Hippocampal formation (tissue), 2 donors: ENCODE measurements at places on chromosomes 2 and 18.

DNA sequence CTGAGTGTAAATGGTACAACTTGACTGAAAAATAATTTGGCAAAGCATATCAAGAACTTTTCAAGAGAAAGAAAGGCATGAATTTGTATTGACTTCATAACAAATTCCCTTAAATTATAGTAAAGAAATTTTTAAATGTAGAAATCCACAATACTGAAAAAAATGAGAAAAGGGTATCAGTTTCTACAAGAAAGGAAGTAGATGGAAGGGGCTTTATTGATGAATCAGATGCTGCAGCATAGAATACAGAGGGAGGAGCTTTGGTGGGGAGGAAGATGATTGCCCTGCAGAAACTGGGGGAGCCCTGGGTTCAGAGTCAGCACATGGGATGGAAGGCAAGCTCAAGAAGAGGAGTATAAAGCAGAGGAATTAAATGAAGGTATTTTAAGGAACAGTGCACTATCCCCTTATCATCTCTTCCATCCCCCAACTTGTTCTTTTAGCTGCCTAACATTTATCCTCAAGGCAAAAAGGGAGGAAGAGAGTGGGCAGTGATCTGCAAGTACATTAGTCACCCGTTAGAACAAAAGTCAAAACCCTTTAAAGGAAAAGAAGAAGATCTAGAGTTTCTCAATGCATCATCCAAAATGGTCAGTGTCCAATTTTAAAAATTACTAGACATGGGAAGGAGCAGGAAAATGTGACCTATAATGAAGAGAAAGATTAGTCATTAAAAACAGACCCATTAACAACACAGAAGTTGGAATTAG lies 77.7 kb downstream of the KCTD18 start:
- no peak for DNase-seq

GRCh38 chr18:24914171-24914525 lies 437.8 kb downstream of the ZNF521 start:
- no peak for DNase-seq

- no peak for DNase-seq
Observed at GRCh38 chr2:7931808-7932207, 750.0 kb upstream of the ID2 start.

DNA sequence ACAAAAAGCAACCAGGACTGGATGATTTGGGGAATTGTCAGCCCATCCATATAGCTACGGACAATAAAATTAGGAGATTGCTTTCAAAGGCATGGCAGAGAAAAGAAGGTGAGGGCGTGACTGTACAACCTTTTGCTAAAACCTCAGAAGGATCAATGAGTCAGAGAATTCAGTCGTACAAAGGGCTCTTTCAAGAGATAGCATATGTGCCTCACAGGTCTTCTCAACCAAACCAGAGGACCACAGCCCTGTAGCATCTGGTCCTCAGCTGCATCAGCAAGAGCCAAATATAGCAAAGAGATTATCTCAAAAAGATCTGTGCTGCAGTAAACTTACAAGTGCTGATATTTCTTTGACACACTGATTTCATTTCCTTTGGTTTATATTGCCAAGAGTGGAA lies 149.9 kb upstream of the RAB6C start:
- DNase-seq, result no peak

- DNase-seq, result no peak
Observed at GRCh38 chr2:54428108-54428831, 27.9 kb upstream of the SPTBN1 start.

DNA sequence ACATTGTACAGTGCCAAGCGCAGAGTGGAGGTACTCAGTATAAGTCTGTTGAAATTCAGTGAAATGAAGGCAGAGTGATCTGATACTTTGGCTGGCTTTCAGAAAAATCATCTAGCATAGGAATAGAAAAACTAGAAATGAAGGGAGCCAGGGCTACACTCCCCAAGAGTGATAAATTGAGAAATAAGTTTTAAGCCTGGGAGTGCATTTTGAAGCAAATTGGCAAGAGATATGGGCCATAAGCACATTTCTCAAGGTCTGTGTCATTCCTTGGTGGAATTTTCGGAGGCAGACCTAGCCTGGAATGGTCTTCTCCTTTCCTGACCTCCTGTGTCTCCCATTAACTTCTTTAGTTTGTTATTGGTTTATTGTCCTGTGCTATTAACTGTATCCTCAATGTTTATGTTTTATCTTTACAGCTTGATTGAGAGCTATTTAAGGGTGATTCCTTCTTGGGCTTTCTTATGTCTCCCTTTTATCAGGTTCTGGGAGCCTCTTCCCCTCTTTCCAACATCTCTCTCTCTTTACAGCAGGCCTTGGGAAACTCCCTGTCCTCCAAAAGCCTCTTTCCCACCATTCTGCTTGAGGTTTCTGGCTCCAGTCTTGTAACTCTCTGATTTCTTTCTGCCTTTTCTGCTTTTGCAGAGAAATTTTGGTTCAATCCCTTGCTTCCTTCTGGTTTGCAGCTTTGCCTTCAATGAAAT lies 649.5 kb downstream of the SLC4A3 start:
- DNase-seq, result no peak

DNA sequence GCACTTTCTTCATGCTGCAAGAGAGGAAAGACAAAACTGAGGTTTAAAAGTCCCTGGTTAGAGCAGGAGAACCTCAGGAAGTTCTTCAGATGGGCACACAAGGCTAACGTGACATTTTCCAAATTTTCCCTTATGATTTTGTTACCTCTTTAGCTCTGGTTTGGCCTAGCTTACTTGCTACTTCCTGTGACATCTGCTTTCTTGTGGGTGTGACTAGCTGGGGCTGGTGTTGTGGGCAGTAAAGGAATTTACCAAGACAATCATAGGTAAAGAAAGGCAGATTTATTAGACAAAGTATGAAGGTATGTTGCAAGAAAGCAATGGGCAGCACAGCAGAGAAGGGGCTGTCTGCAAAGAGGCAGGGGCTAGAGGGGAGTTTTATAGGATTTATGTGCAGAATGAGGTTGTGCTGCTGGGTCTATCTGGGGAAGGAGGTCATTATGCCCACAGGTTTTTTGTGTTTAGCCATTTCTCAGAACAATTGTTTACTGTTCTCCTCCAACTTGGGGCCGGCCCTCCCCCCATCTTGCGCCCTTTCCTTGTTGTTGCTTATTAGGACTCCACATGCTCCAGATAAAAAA lies 6.7 kb upstream of the TNP1 start:
- no peak for DNase-seq

- DNase-seq, result no peak
Observed at GRCh38 chr2:41922177-41922576, 125.6 kb upstream of the PKDCC start.

GRCh38 chr18:67597759-67598158 lies 81.2 kb upstream of the DSEL start:
- no peak for DNase-seq

- peak; percentile 28 for DNase-seq
Observed at GRCh38 chr2:98822301-98823164, 91.6 kb upstream of the MGAT4A start.

DNA sequence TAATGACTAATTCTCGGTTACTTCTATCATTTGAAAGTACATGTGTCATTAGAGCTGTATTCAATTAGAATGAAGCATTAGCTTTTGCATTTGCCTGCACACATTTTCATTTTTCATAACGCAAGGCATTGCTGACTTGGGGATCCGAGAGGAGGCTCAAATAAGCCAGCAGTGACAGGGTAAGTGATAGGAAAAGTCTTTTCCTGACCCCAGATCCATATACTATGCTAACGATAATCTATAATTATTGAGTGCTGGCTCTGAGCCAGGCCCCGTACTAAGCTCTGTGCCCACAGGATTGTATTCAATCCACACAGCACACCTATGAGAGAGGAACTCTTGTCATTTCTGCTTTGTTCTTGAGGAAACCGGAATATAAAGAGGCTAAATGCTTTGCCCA lies 168.2 kb downstream of the VWC2L start:
- DNase-seq, result no peak

DNA sequence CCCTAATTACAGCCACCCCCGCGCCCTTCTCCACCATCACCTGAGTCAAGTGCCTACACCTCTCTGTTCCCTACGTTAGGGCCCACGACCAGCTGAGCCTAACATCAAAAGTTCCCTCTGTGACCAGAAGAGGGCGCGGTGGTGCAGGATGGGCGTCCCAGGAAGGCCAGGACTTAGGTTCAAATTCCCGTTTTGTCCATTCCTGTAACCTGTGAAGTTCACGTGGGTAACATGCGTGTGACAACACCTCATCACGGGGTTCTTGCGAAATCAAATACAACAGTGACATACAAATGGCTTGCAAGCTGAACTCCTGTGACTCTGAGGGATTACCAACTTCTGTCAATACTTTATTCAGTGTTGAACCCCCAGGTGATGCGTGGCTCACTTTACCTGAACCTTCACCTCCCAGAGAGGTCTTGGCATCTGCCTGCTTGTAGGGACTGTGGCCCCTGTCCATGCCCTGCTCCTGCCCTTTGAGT lies 207.9 kb downstream of the ARL4C start:
- DNase-seq, result peak; percentile 6

DNA sequence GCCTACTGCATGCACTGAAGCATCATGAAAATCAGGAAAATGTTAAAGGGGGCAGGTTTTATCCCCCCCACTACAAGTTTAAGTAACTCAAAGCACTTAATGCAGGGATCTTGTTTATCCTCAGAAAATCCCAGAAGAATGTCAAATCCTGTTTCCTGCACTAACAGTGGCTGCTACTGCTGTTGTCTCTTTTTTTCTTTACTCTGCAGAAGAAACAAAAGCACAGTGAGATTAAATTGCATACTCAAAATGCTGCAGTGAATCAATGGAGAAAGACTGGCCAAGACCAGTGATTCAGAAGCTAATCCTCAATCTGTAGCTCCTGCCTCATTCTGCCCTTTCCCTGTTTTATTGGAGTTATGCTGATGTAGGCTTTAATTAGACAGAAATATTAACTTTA lies 332.3 kb upstream of the FIGN start:
- no peak for DNase-seq
